ENCODE measurements at places on chromosomes 1 and 21.

GRCh38 chr1:41568204-41568603 is 83.7 kb upstream of the EDN2 start:
- H3K36me3 ChIP-seq: no peaks in the 10 kb centered on the region
- H3K27ac ChIP-seq: no peak overlapping the region
- H3K27me3 ChIP-seq: no peaks in the 10 kb centered on the region
- no peak for DNase-seq
- H3K4me1 ChIP-seq: no peaks in the 10 kb centered on the region
- no peak overlapping the region for H3K4me3 ChIP-seq

- H3K27ac ChIP-seq: peak overlapping the region; percentile 87
- H3K36me3 ChIP-seq: peaks cover 6% of the 10 kb centered on the region
- H3K27me3 ChIP-seq: no peaks in the 10 kb centered on the region
- peak; percentile 79 for DNase-seq
Measured at GRCh38 chr1:39047374-39048229, 21.5 kb downstream of the NDUFS5 start.

DNA sequence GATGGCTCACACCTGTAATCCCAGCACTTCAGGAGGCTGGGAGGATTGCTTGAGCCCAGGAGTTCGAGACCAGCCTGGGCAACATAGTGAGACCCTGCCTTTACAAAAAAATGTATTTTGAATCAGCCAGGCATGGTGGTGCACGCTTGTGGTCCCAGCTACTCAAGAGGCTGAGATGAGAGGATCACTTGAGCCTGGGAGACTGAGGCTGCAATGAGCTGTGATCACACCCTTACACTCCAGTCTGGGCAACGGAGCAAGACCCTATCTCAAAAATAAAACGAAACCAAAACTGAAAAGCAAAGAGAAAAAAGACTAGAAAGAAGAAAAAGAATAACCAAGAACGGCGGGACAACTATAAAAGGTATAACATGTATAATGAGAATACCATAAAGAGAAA is 15.4 kb upstream of the WNT2B start:
- DNase-seq: no peak
- no peaks in the 10 kb centered on the region for H3K36me3 ChIP-seq
- H3K27ac ChIP-seq: no peak overlapping the region
- H3K4me1 ChIP-seq: no peaks in the 10 kb centered on the region

- H3K4me3 ChIP-seq: peak overlapping the region; percentile 63
- DNase-seq: no peak
- no peaks in the 10 kb centered on the region for H3K27me3 ChIP-seq
- H3K4me1 ChIP-seq: peaks cover 10% of the 10 kb centered on the region
- H3K27ac ChIP-seq: peak overlapping the region; percentile 54
- no peaks in the 10 kb centered on the region for H3K36me3 ChIP-seq
Measured at GRCh38 chr21:36980280-36981048, 14.0 kb upstream of the HLCS start.

DNA sequence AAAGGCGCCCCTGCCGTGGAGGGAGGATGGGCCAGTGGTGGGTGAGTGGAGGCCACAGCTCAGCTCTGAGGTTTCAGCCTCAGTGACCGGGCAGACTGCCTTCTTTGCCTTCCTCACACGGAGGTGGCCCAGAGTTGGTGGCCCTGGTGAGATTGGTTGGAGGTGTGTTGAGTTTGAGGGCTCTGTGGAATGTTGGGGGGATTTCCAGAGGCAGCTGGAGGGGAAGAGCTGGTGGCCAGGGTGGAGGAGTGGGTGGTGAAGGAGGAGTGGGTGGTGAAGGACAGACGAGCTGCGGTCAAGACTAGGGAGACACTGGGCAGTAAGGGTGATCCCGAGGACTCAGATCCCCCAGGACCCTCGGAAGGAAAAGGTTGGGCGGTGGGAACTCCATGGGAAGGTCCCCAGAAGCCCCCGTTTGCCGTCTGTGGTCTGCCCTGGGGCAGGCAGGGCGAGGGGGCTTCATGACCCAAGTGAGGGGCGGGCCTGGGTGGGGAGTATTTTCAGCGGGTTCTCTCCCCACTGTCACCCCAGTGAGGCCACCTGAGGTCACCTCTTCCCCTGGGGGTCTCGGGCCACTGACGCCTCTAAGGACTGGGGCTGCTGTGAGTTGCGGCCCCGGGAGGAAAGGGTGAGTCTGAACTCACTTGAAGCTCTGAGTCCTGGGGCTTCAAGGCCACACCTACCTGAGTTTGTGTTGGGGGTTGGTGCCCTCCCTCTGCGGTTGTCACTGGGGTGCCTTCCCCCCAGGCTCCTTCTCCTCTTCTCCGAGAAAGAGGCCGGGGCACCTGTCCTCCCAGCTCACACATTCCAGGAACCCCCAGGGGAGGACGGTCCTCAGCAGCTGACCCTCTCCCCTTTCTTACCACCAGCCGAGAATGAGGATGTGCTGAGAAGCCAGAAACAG is 22.7 kb upstream of the PIK3CD start:
- DNase-seq: no peak
- H3K4me3 ChIP-seq: no peak overlapping the region
- no peaks in the 10 kb centered on the region for H3K36me3 ChIP-seq

DNA sequence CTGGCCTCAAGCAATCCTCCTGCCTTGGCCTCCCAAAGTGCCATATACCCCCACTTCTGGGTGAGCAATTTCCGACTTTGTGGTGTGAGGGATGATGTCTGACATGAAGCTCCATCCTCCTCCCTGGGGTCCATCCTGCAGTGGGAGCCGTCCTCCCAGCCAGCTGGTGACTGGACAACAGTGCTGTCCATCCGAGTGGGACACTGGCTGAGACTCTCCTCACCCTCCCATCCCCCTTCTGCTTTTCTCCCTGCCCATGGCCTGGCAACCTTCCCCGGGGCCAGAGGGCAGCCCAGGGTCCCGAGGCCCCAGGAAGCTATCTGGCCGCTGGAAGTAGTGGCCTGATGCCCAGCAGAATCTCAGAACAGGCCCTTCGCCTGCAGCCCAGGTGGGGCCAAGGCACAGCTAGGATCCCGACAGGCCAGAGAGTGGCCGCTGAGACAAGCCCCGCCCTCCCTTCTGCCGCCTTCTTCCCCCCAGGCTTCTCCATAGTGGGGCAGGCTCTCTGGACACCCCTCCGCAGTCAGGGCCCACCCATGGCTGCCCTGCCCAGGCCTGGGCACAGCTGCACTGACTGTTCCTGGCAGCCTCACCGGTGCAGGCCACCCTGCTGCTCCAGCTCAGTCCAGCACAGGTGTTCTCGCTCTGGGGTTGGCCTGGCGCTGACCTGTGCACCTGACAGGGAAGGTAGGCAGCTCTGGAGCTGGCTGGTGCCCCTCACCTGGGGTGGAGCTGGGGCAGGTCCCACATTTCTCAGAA is 8.4 kb upstream of the FAAP20 start:
- H3K27ac ChIP-seq: no peak overlapping the region
- no peaks in the 10 kb centered on the region for H3K27me3 ChIP-seq
- no peak overlapping the region for H3K4me3 ChIP-seq
- H3K36me3 ChIP-seq: no peaks in the 10 kb centered on the region
- peaks cover 62% of the 10 kb centered on the region for H3K4me1 ChIP-seq
- DNase-seq: no peak

GRCh38 chr1:39692152-39693074 is 1.2 kb upstream of the HPCAL4 start:
- peaks cover 24% of the 10 kb centered on the region for H3K4me1 ChIP-seq
- no peaks in the 10 kb centered on the region for H3K27me3 ChIP-seq
- DNase-seq: no peak

GRCh38 chr1:114620419-114620818 is 39.0 kb upstream of the BCAS2 start:
- H3K4me3 ChIP-seq: no peak overlapping the region
- H3K36me3 ChIP-seq: peaks cover 27% of the 10 kb centered on the region
- H3K27ac ChIP-seq: no peak overlapping the region

- H3K4me3 ChIP-seq: no peak overlapping the region
- H3K27ac ChIP-seq: no peak overlapping the region
- H3K4me1 ChIP-seq: no peaks in the 10 kb centered on the region
- H3K27me3 ChIP-seq: no peaks in the 10 kb centered on the region
- no peaks in the 10 kb centered on the region for H3K36me3 ChIP-seq
Measured at GRCh38 chr21:39105836-39106235, 77.4 kb downstream of the PSMG1 start.

- no peak overlapping the region for H3K4me3 ChIP-seq
- peak overlapping the region; percentile 98 for H3K27ac ChIP-seq
- DNase-seq: peak; percentile 98
- no peaks in the 10 kb centered on the region for H3K4me1 ChIP-seq
Measured at GRCh38 chr1:54287176-54287650, 87.2 kb downstream of the MRPL37 start.

- H3K27ac ChIP-seq: no peak within 1 kb of the TSS
- no peaks in the 10 kb centered on the region for H3K36me3 ChIP-seq
- peaks cover 28% of the 10 kb centered on the region for H3K4me1 ChIP-seq
- no peaks in the 10 kb centered on the region for H3K27me3 ChIP-seq
Measured at GRCh38 chr1:1206376-1206965, at the start of gene TNFRSF18. TSS of gene TNFRSF18 (minus strand) at chr1:1206592. CDS start at chr1:1206571, 21 bp downstream.

GRCh38 chr21:32728456-32728839 is 635 bp upstream of the SYNJ1 start:
- H3K27me3 ChIP-seq: no peaks in the 10 kb centered on the region
- H3K36me3 ChIP-seq: no peaks in the 10 kb centered on the region
- H3K27ac ChIP-seq: peak overlapping the region; percentile 92
- no peak for DNase-seq
- H3K4me1 ChIP-seq: peaks cover 3% of the 10 kb centered on the region

GRCh38 chr21:39125752-39126485 is 57.3 kb downstream of the PSMG1 start:
- no peak overlapping the region for H3K4me3 ChIP-seq
- peak; percentile 51 for DNase-seq
- peaks cover 11% of the 10 kb centered on the region for H3K4me1 ChIP-seq
- H3K27me3 ChIP-seq: no peaks in the 10 kb centered on the region
- H3K36me3 ChIP-seq: no peaks in the 10 kb centered on the region

GRCh38 chr1:110800079-110800478 is 72.9 kb upstream of the CD53 start:
- no peak overlapping the region for H3K27ac ChIP-seq
- H3K4me3 ChIP-seq: no peak overlapping the region
- no peak for DNase-seq
- no peaks in the 10 kb centered on the region for H3K36me3 ChIP-seq
- H3K27me3 ChIP-seq: no peaks in the 10 kb centered on the region

GRCh38 chr1:52552505-52553361 is at the start of gene TUT4:
TSS of gene TUT4 (minus strand) at chr1:52553092. CDS start at chr1:52526280, 26,812 bp downstream.
- H3K4me3 ChIP-seq: peak within 1 kb of the TSS; percentile 82
- H3K36me3 ChIP-seq: no peaks in the 10 kb centered on the region
- no peaks in the 10 kb centered on the region for H3K4me1 ChIP-seq
- peak within 1 kb of the TSS; percentile 88 for H3K27ac ChIP-seq
- H3K27me3 ChIP-seq: no peaks in the 10 kb centered on the region

- H3K36me3 ChIP-seq: no peaks in the 10 kb centered on the region
- DNase-seq: no peak
- H3K27ac ChIP-seq: no peak overlapping the region
- no peaks in the 10 kb centered on the region for H3K27me3 ChIP-seq
Measured at GRCh38 chr1:184461321-184461720, 74.5 kb downstream of the C1orf21 start.

GRCh38 chr1:89641781-89642180 is 8.9 kb downstream of the LRRC8C start:
- no peaks in the 10 kb centered on the region for H3K27me3 ChIP-seq
- no peak overlapping the region for H3K27ac ChIP-seq
- H3K4me3 ChIP-seq: no peak overlapping the region
- H3K4me1 ChIP-seq: no peaks in the 10 kb centered on the region

DNA sequence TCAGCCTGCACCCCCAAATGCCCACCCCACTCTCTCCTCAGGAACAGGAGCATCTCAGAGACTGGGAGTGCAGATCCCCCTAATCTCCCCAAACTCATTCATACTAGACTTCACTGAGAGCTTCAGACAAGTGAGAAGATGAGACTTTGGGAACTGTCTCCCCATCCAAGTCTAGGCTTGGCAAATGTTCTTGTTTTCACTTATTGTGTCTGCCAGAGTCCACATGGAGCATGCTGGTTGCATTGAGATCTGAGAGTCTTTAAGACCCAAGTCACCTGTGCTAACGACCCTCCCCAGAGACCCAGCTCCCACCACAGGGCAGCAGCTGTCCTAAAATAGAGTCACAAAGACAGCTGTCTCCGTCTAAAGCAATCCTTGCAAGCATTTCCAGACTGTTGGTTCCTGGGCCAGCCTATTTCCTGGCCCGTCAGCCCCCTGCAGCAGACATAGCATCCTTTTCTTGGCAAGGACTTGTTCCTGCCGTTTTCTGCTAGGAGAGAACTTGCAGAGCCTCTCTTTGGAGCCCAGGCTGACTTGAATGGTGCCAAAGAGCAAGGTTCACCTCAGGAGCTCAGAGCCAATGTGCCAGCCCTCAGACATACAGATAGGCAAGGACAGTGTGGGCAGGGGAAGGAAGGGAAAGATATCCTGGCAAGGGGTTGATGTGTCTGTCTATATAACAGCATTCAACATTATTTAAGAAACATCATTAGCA is 1.9 kb upstream of the CNTN2 start:
- H3K4me3 ChIP-seq: no peak overlapping the region
- no peaks in the 10 kb centered on the region for H3K36me3 ChIP-seq
- peaks cover 49% of the 10 kb centered on the region for H3K27me3 ChIP-seq
- DNase-seq: no peak
- no peak overlapping the region for H3K27ac ChIP-seq

DNA sequence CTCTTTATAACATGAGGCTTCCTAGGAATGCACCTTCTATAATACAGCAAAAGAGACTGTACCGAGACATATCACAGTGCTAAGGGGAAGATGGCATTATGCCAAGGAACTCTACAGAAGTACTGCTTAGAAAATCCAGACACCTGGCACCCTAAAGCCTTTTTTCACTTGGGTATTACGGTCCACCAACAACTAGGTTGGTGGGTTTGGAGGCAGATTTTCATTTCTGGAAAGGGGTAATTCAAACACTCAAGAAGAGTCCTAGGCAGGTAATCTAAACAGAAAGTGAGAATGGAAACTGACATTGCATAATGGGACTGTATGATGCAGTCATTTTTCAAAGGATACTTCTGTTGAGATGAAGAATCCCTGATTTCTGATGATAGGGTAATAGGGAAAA is 19.6 kb downstream of the SCMH1 start:
- no peak overlapping the region for H3K27ac ChIP-seq
- H3K27me3 ChIP-seq: no peaks in the 10 kb centered on the region
- H3K4me3 ChIP-seq: no peak overlapping the region
- H3K36me3 ChIP-seq: peaks cover 9% of the 10 kb centered on the region

DNA sequence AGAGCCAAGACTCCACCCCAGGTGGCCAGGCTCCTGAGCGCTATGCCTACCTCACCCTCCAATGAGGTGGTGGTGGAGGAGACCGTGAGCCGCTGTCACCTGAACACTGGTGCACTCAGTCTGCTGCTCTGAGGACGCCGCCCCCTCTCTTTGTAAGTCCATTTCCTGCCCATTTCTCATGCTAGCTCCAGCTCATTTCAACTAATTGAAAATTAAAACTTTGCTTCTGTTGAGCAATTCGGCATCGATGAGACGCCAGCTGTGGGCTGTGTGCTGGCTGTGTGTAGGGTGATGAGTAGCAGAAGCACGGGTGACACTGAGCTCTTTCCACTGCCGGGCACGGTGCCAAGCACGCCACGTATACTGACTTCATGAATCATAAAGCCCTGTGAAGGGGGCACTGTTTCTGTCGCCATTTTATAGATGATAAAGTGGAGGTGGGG is 11.2 kb downstream of the TNFRSF1B start:
- H3K4me3 ChIP-seq: no peak overlapping the region
- H3K27ac ChIP-seq: no peak overlapping the region
- DNase-seq: peak; percentile 69
- no peaks in the 10 kb centered on the region for H3K27me3 ChIP-seq
- no peaks in the 10 kb centered on the region for H3K36me3 ChIP-seq
- H3K4me1 ChIP-seq: peaks cover 8% of the 10 kb centered on the region

Measured in tibial artery (tissue), 4 donors.